ENCODE measurements at places on chromosomes 5 and 9.

DNA sequence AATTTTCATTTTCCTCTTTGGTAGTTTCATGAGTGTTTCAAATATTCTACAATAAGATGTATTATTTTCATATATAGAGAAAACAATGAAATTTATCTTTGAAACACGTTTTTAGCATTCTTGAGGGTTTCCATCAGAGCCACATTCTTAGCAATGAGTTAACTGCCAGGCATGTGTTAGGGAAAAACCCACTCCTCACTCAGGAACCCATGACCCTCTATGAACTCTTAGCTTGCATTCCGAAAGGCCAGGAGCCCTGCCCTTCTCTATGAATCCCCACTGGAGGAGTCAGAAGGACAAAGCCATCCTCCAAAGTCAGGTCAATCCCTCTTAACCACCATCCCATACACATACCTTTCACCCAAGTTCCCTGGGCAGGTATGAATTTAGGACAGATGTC lies 57.5 kb downstream of the ADAMTS12 start:
- no peak for DNase-seq

GRCh38 chr5:73722231-73722630 lies 96.2 kb downstream of the ARHGEF28 start:
- no peak for DNase-seq

- DNase-seq, result no peak
Observed at GRCh38 chr5:118723021-118723338, 265.4 kb downstream of the DTWD2 start.

- DNase-seq, result no peak
Observed at GRCh38 chr9:106376689-106377088, 486.3 kb upstream of the ZNF462 start.

DNA sequence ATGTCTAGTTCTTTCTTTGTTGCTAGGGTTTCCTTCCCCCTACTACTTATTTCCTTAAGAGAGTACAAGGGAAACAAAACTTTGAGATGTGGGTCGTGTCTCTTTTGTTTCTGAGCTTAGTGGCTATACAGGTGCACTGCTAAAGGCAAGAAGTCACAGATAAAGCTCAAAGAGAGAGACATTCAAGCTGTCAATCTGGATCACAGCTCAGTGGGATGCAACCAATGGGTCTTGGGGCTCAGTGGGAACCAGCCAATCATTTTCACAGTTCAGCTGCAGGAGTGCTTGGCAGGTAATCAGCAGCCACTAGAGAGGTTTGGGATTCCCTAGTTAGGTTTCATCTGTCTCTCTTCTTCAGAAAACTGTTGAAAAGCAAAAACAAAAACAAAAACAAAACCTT lies 135.4 kb upstream of the SGCD start:
- DNase-seq, result no peak

GRCh38 chr9:136857581-136858412 lies 5.7 kb downstream of the MAMDC4 start:
- DNase-seq, result no peak

GRCh38 chr5:128085413-128085812 lies 1.8 kb downstream of the SLC12A2 start:
- DNase-seq, result no peak

- DNase-seq, result peak; percentile 18
Observed at GRCh38 chr5:149834246-149834855, 104.2 kb downstream of the PPARGC1B start.

DNA sequence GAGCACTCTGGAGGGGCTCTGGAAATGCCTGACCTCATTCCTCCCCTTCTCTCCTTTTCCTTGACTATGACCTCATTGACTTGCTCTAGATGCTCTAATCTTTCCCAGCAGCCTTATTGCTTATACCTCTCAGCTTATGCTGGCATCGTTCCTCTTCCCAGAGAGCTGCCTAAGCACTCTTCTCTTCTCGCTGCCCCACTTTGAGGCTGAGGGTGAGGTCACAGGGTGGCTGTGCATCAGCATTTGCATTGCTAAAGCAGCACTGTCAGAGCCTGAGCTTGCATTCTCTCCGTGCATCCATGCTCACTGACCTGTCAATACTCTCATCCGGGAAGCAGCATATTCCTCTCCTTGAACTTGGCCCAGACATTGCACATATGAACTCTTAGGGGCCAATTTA lies 96.4 kb upstream of the NTRK2 start:
- DNase-seq, result no peak

DNA sequence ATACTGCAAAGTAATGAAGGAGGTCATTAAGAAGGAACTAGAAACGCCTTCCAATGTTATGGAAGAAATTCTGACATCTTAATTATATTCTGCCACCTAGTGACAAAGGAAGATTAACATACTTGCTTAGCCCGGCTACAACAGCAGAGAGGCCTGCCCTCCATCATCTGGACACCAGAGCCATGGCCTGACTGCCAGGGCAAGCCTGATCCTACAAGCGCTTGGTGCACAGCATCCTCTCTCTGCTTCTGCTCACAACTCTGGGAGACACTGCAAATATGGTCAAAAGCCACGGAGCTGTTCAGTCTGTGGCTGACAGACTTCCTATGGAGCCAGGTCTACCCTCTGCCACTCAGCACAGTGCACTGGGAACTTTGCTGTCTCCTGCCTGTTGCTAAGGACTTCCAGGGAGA lies 87.3 kb upstream of the SLC44A1 start:
- DNase-seq, result peak; percentile 16

- no peak for DNase-seq
Observed at GRCh38 chr5:153617190-153617589, 126.7 kb downstream of the GRIA1 start.

GRCh38 chr9:81470864-81471263 lies 218.5 kb downstream of the TLE1 start:
- no peak for DNase-seq

DNA sequence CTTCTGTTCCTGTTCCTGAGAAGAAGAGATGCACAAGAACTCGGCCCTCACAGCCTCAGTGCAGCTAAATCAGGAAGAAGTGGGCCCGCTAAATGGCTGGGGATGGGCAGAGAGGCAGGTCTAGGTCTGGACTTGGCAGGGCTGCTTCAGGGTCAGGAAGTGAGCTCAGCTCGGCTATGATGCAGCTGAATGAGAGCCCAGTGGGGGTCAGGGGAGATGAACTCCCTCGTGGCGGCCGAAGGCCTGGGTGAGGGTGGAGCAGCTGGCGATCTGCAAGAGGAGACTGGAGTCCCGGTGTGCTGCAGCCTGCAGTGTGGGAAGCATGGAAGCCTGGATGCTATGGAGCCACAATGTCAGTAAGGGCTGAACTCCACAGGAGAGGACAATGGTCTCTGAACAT lies 466.2 kb downstream of the SPOCK1 start:
- DNase-seq, result no peak

DNA sequence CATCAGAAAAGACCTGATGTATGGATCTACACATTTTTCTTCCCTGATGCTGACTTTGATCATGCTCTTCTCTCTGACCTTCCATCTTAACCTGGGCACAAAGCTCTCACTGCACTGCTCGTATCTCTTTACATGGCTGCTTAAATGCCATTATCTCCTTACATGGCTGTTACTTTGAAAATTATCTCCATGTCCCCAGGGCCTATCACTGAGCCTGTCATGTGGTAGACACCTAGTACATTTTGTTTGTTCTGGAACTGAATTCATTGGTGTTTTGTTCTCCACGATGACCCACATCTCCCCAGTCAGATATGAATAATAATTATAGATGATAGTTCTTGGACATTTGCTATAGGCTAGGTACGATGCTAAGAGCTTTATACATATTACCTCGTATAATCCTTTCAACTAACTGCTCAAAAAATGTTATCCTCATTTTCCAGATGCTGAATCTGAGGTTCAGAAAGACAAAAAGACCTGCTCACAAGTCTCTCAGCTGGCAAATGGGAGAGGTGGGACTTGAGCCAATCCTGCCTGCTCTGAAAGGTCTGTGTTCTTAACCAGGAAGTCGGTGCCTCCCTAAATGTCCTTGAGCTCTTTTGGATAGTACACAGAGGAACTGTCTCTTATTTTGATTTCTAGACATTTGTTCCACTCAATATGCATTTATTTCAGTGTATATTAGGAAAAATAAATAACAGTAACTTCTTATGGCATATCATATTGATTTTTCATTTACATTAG lies 9.8 kb upstream of the CPEB4 start:
- no peak for DNase-seq

DNA sequence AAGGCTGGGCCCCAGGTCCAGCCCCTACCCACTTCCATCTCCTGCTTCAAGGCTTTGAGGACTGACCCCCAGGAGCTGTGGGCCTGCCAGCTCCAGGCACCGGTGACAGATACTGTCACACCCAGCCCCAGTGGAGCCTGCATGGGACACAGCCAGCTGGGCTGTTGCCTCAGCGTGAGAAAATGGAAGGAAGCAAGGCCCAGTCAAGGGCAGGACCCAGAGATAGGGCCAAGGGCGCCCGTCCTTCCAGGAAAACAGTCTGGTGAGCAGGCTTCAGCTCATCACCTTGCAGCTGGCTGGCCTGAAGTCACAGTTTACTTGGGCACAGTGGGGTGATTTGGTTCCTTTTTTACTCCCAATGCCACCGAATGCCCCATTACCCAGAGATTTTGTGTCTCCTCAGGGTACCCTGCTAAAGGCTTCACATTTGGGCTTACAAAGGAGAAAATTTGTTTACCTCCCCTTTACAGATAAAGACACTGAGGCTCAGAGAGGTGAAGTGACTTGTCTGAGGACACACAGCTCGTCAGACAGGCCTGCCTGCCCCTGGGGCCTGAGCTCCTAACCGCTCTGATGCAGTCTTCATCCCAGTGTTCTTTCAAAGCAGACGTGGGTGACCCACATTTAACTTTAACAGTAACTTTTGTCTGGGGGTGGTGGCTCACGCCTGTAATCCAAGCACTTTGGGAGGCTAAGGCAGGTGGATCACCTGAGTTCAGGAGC lies 21.5 kb upstream of the WDR38 start:
- DNase-seq, result no peak

GRCh38 chr9:121218357-121219027 lies 16.8 kb upstream of the RAB14 start:
- no peak for DNase-seq

DNA sequence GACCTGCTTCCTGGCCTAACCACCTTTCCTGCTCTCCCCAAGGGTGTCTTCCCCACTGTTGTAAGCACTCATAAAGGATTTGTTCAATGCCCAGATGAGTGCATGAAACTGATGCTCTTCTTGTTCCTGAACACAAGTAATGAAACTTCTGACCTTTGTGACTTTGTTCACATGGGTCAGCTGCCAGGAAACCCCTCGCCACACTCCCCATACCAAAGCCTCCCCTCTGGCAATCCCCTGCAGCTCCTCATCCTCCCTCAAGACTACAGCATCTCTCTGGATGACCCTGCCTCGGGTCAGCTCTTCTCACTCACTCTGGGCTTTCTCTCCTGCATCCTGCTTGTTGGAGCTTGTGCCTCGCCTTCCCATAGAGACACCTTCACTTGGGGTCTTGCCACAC lies 72.2 kb upstream of the SPTLC1 start:
- no peak for DNase-seq

- no peak for DNase-seq
Observed at GRCh38 chr5:39604491-39604890, 179.7 kb upstream of the DAB2 start.

GRCh38 chr9:83034026-83034425 lies 28.9 kb downstream of the RASEF start:
- no peak for DNase-seq

GRCh38 chr9:136672431-136673087 lies 9.8 kb downstream of the EGFL7 start:
- DNase-seq, result no peak

- no peak for DNase-seq
Observed at GRCh38 chr9:105067895-105068580, 140.1 kb upstream of the ABCA1 start.

- no peak for DNase-seq
Observed at GRCh38 chr9:84187090-84187489, 153.5 kb downstream of the SLC28A3 start.

DNA sequence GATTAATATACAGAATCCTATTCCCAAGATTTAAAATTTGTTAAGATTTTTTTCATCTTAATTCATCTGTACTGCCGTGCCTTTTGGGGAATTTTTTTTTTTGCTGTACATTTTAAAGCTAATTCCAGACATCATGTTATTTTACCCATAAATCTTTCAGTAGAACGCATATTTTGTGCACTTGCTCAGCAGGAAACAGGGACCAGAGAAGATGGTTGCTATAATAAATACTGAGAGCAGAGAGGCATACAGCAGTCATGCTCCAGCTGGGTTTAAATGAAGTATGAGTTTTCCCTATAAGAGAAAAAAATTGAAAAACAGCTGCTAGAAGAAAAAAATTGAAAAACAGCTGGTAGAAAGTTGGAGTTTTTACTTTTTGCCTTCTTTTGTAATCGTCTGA lies 196.9 kb upstream of the PUM3 start:
- no peak for DNase-seq

DNA sequence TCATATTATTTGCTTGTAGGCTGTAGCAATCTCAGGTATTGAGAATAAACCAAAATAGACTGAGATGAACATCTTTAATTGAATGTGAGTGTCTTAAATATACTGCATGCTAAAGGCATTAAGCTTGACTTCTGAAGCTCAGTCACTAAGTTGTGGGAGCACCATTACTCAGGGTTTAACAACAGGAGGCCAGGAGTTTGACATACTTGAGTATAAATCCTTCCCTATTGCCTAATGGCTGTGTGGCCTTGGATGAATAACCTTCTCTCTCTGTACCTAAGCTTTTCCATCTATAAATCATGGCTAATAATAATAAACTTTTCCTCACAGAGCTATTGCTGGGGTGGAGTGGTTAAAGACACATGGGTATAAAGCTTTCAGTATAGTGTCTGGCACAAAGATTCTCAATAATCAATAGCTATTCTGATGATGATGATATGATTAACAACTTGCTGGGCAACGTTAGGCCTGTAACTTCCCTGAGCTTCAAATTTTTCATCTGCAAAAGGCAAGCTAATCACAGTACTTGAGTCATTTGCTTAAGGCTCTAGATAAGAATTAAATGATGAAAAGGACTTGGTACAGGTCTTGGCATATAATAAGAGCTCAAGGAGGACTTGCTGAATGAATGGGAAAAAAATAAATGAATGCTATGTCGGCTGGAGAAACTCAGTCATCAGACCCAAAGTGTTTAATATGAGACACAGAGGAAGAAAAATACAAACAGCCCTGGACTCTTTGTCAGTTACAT lies 174.0 kb upstream of the IL12B start:
- no peak for DNase-seq

GRCh38 chr9:132011896-132012295 lies 67.8 kb downstream of the MED27 start:
- no peak for DNase-seq

DNA sequence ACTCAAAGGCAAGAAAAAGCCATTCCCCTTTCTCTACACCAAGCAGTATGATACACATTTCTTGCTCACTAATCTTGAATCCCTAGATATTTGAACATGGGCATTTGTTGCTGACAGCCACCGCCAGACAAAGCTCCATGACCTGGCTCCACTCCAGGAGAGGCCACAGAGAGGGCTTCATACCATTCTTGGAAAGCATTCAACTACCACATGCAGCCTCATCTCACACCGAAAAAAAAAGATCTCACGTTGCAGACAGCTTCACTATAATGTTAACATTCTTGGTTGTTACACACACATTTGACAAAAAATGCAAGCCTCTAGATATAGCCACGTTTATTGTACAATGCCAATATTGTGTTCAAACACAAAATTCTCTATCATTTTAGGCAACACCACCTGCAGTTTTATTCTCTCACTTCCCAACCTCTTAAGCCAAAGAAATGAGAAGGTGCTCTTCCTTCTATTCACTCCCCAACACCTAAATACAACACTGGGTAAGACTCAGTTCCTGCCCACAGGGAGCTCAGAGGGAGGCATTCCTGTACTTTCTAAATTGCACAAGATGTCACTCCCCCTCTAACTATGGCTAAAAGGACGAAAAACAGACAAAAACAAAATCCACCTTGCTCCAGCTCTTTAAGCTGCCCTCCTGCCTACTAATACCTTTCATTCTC lies 222.4 kb downstream of the TSSK1B start:
- DNase-seq, result no peak

Measured in CD4-positive, alpha-beta T cell treated with Interferon gamma for 1 hour (primary cell).